Activated CD8-positive, alpha-beta T cell treated with anti-CD3 and anti-CD28 coated beads for 36 hours (primary cell): ENCODE measurements at places on chromosomes 6 and 20. TPM values are rescaled to one million over a fixed set of nuclear protein-coding genes. Genes with fewer than 3 reads are reported as not detected.

- DNase-seq, result no peak
Observed at GRCh38 chr6:9810286-9810685, 604.6 kb downstream of the TFAP2A start.

DNA sequence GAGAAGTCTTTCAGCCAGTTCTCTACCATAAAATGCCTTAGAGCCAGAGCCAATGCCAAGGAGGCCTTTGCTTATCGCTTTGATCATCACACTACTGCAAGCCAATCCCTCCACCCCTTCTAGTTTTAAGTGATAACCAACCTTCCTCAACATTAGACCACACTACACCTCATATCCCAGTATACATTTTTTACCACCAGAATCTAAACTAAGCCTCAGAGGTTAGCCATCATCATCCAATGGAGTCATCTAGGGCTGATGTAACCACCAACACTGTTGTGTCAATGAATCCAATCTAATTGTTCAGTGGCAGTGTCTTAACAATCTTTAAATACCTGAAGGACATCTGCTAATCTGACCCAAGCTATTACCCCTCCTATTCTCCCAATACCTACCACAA, 6.4 kb downstream of the ZUP1 start:
- DNase-seq, result no peak

- DNase-seq, result no peak
Observed at GRCh38 chr20:1636621-1637020, 16.8 kb upstream of the SIRPB1 start.

- no peak for DNase-seq
Observed at GRCh38 chr6:156348424-156348823, 428.8 kb upstream of the ARID1B start.

GRCh38 chr20:46767127-46767761, 57.8 kb downstream of the SLC2A10 start:
- DNase-seq, result peak; percentile 24

DNA sequence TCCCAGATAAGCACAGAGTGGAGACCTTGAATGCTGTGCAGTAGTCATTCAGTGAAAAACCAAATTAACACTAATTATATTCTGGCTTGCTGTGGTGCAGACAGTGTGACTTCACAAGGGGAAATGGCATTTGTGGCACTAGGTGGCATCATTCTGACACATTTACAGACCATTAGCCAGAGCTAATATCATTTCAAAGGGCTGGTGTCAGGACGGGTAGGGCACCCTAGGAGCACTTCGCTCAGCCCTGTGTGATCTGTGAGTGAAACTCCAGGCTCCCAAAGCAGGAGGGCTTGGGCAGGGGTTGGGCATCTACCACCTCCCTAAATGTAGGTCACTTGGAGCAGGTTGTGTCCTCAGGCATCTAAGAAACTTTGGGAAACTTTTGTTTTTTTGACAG, 555.8 kb downstream of the PKHD1 start:
- DNase-seq, result no peak

DNA sequence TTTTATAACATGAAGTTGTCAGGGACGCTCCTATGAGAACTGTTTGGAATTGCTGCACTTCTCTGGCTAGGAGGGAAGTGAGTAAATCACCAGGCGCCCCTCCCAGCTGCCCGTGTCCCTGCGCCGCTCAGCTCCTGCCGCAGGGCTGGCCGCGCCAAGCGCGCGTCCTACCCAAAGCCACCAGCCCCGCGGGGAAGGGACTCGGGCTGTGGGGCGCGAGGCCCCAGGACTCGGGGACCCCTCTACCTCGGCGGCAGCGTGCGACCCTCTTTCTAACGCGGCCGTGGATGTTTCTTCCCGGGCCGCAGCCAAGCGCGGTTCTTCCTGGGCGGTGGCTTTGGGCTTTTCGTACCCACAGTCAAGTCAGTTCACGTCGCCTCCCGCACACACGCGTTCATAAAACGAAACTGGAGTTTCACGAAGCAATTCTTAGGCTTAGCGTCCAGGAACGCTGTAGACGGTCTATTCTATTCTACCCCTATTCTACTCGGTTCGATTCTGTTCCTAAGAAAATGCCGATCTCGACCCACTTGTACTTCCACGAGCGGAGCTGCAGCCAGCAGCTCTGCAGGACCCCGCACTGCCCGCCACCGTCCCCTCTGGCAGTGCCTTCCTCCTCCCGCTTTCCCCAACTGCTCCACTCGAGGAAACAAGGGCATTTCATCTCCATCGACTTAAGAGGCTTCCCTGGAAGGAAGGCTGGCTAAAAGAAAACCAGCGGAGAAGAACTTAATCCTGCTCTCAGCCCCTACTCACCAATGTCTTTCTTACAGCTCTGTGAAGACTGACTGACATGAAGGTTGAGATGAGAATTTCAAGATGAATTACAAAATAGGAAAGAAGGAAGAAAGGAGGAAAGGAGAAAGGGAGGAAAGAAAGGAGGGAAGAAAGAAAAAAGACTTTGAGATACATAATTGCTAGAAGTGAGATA, 15.4 kb downstream of the FOXC1 start:
- DNase-seq, result no peak

DNA sequence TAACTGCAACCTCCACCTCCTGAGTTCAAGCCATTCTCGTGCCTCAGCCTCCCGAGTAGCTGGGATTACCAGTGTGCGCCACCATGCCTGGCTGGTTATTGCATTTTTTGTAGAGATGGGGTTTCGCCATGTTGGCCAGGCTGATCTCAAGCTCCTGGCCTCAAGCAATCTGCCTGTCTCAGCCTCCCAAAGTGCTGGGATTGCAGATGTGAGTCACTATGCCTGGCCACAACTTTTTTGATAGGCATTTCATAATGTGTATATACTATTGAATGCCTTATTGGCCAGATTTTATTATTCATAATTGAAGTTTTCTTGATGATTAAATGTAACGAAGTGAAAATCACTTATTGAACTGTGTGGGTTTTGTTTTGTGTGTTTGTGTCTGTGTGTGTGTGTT, 27.9 kb downstream of the FIG4 start:
- DNase-seq, result no peak

- DNase-seq, result no peak
Observed at GRCh38 chr6:16146028-16146427, 17.1 kb downstream of the MYLIP start.

GRCh38 chr20:11229772-11230171, 556.0 kb upstream of the JAG1 start:
- DNase-seq, result no peak

DNA sequence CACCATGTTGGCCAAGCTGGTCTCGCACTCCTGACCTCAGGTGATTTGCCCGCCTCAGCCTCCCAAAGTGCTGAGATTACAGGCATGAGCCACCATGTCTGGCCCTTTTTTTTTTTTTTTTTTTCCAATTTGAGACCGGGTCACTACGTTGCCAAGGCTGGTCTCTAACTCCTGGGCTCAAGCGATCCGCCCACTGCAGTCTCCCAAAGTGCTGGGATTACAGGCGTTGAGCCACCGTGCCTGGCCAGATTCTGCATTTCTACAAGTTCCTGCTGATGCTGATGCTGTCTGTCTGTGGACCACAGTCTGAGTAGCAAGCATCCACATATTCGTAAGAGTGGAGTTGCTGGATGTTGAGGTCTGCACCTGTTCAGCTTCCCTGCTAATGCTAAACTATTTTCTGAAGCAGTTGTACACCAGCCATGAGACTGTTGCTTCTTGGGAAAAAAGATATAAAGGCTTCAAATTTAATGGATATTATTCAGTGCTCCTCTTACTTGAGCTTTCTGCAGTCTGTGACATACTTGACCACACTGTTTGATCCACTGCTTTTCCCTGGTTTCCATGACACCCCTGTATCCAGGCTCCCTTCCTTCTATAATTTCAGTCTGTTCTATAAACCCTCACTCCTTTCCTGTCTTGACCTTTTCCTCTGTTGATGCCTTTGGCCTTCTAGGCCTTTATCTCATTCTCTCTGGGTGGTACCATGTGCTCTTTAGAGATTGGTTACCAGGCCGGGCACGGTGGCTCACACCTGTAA, 10.1 kb upstream of the ZBTB12 start:
- DNase-seq, result no peak

GRCh38 chr20:4439461-4439860, 282.2 kb upstream of the PRND start:
- DNase-seq, result no peak

GRCh38 chr6:168071620-168072019, 7.4 kb downstream of the FRMD1 start:
- no peak for DNase-seq

DNA sequence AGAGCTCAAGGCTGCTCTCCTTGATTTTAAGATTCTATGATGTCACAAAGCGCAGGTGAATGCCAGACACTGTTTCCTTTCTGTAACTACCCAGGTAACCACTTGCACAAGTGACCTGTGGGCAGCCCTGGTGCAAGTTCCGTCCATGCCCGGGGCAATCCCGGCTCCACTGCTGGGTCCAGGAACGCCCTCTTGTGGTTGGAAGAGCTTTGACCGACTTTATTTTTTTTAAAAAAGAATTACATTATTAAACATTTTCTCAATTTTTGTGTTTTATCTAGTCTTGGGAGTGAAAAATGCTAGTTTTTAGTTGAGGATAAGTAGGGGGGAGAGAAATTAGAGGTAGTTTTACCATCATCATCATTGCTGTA, 695.2 kb downstream of the QKI start:
- DNase-seq, result peak; percentile 7

DNA sequence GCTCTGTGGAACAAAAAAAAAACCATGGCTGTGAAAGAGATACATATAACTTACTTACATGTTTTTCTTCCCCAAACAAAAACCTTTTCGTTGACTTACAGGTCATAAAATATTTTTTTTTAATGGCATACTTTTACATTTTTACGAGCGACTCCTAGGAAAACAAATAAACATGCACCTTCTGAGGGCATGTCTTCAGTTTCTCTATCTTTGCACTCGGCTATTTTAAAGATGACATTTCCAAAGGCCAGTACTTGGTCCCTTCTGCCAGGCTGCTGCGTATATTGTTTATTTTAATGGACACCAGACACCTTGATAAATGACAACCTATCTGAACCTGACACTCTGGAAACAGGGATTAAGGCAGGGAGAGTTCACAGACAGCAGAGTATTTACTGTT, 49.4 kb downstream of the PIGU start:
- DNase-seq, result no peak

GRCh38 chr20:47818996-47819609, 33.8 kb upstream of the SULF2 start:
- DNase-seq, result no peak

GRCh38 chr6:40900791-40901190, 138.2 kb downstream of the UNC5CL start:
- DNase-seq, result no peak

- no peak for DNase-seq
Observed at GRCh38 chr6:89818977-89819335, 638 bp downstream of the MDN1 start.

GRCh38 chr20:15937179-15937578, 636.1 kb downstream of the KIF16B start:
- no peak for DNase-seq

DNA sequence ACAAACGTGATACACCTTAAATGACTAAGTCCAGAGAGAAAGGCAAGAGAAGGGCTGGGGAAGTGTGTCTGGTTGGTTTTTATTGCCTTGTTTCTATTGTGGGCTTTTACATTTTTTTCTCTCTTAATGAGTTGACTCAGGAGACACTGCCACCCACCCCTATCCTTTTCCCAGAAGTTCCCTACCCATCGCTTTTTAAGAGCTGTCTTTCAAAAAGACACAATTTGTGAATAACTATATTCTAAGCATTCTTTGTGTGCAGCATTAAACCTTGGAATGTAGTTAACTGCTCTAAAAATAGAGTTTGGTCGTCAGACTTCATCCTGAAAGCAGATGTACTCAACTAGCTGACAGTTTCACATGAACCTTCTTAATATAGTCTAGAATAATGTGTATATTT, 174.9 kb downstream of the ISM1 start:
- no peak for DNase-seq

- no peak for DNase-seq
Observed at GRCh38 chr6:115396112-115396906, 664.4 kb downstream of the FRK start.

DNA sequence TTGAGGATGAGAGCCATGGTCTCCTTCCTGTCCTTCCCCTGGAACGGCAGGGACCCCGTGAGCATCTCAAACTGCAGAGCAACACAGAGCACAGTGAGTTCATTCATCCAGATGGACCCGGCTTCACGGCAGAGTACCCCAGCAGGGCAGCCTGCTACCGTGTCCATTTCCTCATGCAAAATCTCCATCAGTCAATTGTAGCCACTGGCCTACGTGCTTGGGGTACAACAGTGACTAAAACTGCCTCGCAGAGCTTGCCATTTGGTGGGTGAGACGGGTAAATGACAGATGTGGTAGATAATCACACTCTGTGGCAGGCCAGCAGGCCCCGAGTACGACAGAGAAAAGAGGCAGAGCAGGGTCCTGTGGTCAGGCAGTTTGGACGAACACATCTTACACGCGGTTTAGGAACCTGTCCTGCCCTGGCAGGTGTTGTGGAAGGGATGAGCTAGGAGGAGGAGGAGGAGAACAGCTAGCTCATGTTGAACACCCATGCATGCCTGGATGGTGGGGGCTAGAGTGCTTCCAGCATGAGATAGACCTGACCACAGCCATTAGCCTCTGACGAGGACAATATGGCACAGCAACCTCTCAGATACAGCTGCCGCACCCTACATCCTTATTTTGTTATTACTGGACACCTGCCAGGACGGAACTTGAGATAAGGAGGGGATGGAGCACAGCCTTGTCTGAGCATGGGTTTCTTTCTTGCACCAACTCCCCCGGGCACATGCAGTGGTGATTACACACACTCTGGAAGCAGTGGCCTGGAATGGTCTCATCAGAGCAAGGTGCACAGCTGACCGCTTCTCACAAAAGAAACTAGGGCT, 95.6 kb downstream of the RAMACL start:
- DNase-seq, result no peak

DNA sequence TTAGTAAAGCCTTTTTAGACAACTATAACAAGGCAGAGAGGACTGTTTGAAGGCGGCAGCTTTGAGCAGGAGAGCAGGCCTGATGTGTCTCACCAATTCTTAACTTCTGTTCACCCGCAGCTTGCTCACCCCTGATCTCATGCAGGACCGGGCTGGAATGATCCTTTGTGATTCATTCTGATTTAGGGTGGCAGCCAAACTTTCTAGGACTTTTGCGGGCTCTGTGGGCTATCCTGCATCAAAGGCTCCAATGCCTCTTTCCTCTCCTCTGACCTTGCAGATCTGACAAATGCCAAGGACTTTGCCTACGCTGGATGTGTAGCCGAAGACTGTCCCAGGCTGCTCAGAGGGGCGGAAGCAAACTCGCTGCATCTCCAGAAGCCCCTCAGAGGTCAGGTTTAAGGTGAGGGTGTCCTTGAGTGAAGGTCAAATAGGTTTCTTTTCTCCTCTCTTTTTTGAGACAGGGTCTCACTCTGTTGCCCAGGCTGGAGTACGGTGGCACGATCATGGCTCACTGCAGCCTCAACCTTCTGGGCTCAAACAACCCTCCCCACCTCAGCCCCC, 72.3 kb downstream of the VEGFA start:
- DNase-seq, result no peak

FAM83B gene
- not detected for total RNA-seq

CRISP3 gene
- not detected for total RNA-seq

RNF217 gene
- 0.09 TPM for total RNA-seq

RIN2 gene
- total RNA-seq, result not detected

SH3BGRL2 gene
- total RNA-seq, result 0.70 TPM

CALHM6 gene
- total RNA-seq, result 11.3 TPM

SRXN1 gene
- 9.8 TPM for total RNA-seq
